ENCODE measurements at places on chromosomes 4 and X. TPM values are rescaled to one million over a fixed set of nuclear protein-coding genes. Genes with fewer than 3 reads are reported as not detected.

TMSB15C gene
- total RNA-seq = 7.3 TPM

SUPT20HL2 gene
- total RNA-seq = not detected

FAT4 gene
- total RNA-seq = 67.8 TPM

RHOXF2 gene
- total RNA-seq = not detected

RTL3 gene
- total RNA-seq = not detected

CXCR3 gene
- not detected for total RNA-seq

YY2 gene
- 2.3 TPM for total RNA-seq

KLHL4 gene
- 33.7 TPM for total RNA-seq

TMSB15B gene
- total RNA-seq = 7.4 TPM

CXCL5 gene
- 0.80 TPM for total RNA-seq

NUDT10 gene
- total RNA-seq = 0.43 TPM

MAGED4 gene
- total RNA-seq = 7.0 TPM

CENPI gene
- total RNA-seq = 46.0 TPM

OFD1 gene
- 14.2 TPM for total RNA-seq

HMX1 gene
- not detected for total RNA-seq

HSPA4L gene
- total RNA-seq = 29.3 TPM

SHOX gene
- total RNA-seq = not detected

KLB gene
- total RNA-seq = under 0.01 TPM

SMARCA1 gene
- 18.4 TPM for total RNA-seq

VCX2 gene
- not detected for total RNA-seq

TRIM75 gene
- not detected for total RNA-seq

KANTR gene
- total RNA-seq = 10.5 TPM

HOPX gene
- total RNA-seq = 19.6 TPM

UXT gene
- 72.1 TPM for total RNA-seq

NSUN7 gene
- total RNA-seq = under 0.01 TPM

CFAP47 gene
- 0.13 TPM for total RNA-seq

P2RY8 gene
- total RNA-seq = not detected

NAP1L3 gene
- total RNA-seq = 1.2 TPM
